ENCODE measurements at places on chromosomes 2 and 18.

- DNase-seq, result no peak
These were observed 246.6 kb upstream of the CDH20 start for GRCh38 chr18:61086657-61087056.

- no peak for DNase-seq
These were observed 1231.2 kb upstream of the CELF4 start for GRCh38 chr18:38796762-38797161.

GRCh38 chr2:156319811-156320485 is 12.6 kb downstream of the NR4A2 start:
- DNase-seq, result no peak

DNA sequence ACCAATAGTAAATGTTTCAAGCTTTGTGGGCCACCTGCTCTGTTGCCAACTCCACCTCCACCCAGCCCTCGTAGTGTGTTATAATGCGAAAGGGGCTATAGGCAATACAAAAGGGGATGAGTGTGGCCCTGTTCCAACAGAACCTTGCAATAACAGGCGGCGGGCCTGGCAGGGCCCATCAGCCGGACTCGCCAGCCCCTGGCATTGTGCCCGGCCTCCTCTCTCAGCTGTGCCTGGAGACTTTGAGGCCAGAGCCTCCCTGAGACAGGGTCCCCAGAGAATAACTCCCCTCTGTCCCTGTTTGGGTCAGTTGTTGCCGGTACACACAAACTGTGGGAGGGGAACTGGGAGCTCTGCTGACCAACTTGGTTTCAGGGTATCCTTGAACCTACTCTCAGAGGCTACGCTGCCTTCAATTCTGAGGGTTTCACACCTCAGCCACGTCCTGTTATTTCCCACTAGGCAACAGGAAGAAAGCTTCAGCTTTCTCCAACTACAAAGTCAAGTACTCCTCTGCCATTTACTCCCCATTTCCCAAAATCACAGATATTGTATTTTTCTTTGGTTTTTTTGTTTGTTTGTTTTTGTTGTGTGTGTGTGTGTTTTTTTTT is 58.0 kb upstream of the ZNF236 start:
- no peak for DNase-seq

DNA sequence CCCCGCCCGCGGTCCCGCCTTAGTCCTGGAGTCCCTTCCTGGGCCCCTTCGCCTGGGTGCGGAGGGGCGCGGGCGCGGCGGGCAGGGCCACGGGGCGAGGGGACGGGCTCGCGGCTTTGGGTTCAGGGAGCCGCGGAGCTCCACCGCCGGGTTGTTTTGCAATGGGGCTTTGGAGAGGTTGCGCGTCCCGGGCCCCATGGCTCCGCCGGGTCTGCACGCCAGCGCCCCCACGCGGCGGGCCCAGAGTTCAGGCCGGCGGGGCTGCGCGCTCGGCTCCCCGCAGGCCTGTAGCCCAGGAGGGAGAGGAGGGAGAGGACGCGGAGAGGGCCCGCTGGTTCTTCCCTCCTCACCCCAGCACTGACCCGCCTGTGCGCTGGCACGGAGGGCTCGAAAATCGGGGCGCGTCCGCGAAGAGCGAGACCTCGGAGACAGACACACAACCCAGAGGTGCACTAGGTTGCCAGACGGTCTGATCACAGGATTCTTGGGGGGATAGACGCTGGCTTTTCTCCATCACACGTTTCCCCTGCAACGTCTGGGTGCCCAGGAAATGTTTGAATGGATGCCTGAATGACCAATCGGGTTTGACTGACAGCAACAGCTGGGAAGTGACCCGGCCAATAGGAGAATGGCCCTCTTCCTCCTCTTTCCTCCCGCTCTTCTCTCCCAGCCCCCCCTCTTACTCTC is 4.9 kb upstream of the SIX2 start:
- DNase-seq, result no peak

DNA sequence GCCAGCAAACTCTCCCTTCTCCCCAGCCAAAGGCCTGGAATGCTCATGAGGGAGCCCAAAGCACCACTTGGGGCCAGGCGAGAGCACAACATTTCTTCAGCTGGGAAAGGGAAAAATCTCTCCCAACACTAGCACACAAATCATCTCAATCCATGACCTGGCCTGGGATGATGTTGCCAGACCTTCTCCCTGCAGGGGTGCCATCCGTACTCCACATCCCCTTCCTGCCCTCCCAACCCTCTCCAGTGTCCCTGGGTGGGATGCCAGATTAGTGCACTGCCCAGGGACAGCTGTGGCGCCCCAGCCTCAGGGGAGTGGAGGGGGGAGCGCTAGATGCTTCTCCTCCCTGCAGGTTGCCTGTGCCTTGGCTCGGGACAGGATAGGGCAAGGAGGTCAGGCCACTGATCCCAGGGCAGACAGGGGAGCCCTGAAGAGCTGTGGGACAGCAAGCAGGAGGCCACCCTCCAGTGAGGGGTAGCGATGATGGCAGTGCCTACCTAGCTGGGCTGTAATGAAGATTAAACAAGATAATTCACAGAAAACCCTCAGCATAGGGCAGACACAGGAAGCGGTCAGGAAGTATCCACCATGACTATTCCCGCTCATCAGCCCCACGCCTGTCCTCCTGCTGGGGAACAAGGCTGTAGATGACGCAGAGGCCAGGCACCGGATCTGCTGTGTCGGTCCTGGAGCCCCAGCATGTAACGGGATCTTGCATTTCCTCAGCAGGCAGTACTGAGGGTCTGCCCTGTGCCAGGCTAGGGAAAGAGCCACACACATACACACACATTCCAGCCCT is 31.1 kb downstream of the SERTAD2 start:
- no peak for DNase-seq

DNA sequence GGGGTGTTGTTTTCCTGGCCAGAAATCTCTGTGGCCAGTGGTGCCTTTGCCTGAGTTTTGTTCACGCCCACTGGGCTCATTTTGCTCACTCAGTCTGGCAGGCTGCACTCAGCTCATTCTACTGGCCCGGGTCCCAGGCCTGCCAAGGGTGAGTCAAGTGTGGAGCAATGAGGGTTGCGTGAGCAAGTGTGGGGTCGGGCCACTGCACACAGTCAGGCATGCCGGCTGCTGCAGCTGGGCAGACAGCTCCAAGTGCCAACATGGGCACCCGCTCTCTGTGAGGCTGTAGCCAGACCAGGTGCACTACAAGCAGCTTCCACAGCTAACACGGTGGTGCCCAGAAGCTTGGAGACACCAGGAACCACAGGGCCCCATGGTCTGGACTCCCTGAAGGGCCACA is 801.1 kb upstream of the RAB6C start:
- DNase-seq, result no peak

DNA sequence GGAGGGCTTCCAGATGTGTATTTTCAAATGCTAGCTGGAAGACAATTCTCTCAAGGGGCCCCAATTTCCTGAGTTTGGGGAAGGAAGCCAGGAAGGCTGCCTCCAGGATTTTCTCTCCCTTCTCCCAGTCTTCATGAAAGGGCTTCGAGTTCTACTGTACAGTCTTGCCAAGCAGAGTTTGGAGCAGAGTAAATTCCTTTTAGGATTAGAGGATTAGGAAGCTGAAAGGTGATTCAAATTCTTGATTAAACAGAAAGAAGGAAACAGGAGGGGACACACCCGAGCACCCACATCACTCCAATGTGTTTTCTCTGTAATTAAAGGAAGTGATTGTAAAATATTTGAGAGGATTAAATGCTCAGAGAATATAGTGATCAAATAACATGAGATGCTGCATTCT is 217.8 kb downstream of the SETBP1 start:
- no peak for DNase-seq

- DNase-seq, result no peak
These were observed 13.3 kb downstream of the CHMP1B start for GRCh38 chr18:11864471-11864870.

GRCh38 chr2:110863726-110864125 is 131.4 kb downstream of the ACOXL start:
- DNase-seq, result no peak

DNA sequence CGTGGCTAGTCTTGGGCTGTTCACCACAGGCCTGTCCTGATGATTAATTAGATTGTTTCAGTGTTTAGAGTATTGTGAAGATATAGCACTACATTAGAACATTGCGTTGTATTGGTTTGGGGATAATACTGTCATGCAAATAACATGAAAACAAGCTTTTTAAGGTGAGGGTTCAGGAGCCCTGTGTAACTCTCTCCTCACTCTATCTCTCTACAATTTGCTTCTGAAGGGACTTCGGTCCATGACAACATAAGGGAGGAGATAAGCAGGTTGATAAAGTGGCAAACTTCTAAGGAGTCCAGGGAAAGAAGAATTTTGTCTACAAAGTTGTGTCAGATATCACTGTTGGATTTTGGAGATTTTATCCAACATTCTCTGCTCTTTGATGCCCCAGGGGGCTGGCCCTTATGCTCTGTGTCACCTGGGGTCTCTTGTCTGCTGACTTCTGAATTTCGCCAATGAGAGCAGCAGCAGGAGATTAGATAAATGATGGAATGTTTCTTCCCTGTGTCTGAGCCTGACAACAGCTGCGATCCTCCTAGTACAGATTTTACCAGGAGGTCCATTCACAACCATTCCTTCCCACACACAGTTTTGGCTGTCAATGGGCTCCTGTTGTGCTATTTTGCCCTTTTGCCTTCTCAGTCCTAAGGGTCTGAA is 3.3 kb downstream of the TNP1 start:
- DNase-seq, result no peak

- DNase-seq, result no peak
These were observed 20.5 kb downstream of the APLF start for GRCh38 chr2:68487773-68488355.

- DNase-seq, result no peak
These were observed 700.0 kb upstream of the NXPH2 start for GRCh38 chr2:139480161-139480650.

- DNase-seq, result no peak
These were observed 333.3 kb downstream of the SLC8A1 start for GRCh38 chr2:40118622-40119021.

DNA sequence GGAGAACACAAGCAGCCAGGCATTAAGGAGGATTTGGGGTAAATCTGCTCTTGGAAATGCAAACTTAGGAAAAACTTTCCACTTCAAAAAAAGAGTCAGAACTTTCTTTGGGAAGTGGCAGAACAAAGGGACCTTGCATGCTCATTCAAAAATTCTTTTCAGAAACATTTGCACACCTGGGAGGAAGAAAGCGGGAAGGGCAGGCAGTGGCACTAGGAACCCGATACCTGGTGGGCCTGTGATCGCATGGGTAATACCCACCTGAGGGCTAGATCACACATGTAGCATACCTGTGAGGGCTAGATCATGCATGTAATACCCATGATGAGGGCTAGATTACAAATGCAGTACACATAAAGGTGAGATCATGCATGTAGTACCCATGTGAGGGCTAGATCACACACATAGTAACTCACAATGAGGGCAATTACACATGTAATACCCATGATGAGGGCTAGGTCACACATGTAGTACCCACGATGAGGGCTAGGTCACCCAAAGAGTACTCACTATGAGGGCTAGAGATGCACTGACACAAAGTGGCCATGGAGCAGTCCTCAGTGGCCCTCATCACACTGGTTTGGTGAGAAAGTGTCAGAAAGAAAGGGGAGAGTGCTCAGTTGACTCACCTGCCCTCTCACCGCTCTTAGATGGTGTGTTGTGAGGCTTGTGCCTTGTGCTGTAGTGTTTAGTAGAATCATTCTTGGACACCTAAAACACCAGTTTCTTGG is 212.5 kb downstream of the DLGAP1 start:
- no peak for DNase-seq

- DNase-seq, result peak; percentile 53
These were observed 883 bp downstream of the SMCHD1 start for GRCh38 chr18:2656237-2656980.

- DNase-seq, result no peak
These were observed 79.4 kb upstream of the SMAD7 start for GRCh38 chr18:49030138-49030537.

- DNase-seq, result no peak
These were observed 499.5 kb upstream of the CHAC2 start for GRCh38 chr2:53268086-53268485.

DNA sequence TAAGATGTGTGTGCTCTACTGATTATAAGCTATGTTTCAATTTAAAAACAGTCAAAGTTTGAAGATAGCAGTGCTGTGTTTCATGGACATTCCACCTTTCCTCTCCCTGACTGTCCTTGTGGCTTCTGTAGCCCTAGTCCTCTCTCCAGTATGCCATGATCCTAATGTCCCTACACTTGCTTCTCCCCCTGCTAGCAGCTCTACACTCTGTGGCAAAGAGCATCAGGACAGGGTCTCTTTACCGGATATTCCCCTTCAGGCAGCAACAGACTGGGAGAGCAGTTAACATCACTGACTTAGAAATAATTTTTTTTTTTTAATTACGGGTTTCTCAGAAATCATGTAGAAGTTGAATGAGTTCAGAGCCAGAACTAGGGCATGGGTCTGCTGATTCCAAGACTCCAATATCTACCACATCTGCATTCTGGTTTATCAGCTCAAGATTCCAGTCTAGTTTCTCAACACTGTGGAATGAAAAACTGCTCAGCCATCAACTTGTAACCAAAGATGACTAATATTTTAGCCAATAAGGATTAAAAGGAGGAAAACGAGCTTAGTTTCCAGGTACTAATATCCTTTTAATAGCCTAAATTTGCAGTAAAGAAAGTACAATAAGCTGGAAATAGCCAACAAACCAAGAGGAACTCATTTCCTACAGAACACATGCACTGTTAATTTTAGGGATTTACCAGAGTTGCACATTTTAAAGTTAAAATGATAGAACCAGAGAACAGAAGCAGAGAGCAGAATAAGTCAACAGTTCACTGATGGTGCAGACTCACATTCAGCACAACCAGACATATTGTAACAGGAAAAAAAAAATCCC is 45.2 kb downstream of the TMEM131 start:
- no peak for DNase-seq

DNA sequence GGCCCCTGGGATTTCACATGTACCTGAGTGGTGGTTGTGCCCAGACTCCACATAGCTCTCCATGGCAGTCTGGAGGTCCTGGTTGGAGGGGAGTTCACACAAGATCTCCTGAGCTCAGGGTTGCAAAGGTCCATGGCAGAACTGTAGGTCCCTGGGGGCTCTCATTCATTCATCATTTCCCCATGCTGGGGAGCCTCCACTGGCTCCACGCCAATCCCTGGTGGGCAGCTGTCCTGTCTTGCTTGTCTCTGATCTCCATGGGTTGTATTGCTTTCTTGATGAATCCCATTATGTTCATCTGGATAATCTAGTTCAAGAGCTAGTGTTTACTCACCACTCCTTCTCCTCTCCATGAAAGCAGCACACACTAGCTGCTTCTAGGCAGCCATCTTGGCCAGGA is 42.4 kb downstream of the ZSWIM2 start:
- no peak for DNase-seq

DNA sequence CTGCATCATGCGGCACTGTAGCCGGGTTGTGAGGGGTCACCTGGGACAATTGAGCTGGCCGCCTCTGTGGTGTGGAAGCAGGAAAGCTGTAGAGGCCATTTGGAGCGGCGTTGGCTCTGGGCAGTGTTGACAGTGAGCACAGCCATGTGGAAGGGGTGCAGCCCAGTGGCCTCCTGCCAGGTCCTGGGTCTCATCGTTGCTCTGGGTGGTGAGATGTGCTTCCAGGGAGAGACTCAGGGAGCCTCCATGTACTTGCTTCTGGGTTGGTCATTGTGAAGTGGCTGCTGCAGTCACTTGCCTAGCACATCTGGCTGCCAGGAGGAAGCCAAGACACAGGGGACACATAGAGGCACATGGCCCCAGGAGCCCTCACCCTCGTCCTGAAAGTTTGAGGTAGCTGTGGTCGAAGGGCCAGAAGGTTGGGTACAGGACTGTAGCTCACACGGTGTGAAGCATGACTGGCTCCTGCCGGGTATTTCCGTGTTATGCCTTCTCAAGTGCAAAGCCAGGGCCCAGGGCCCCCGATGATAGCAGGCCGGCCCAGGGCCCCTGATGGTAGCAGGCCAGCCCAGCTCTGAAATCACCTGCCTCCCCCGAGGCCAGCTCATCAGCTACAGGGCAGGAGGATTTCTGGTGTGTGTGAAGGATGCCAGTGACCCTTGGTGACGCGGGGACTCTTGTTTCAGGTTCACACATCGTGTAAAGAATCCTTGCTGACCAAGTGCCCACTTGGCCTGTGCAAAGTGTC is 82.6 kb downstream of the DGKD start:
- DNase-seq, result no peak
